ENCODE measurements at places on chromosomes 7 and 10. TPM values are rescaled to one million over a fixed set of nuclear protein-coding genes. Genes with fewer than 3 reads are reported as not detected.
A peak's percentile ranks its signal among the peaks of the same experiment; 100 is the strongest.

DNA sequence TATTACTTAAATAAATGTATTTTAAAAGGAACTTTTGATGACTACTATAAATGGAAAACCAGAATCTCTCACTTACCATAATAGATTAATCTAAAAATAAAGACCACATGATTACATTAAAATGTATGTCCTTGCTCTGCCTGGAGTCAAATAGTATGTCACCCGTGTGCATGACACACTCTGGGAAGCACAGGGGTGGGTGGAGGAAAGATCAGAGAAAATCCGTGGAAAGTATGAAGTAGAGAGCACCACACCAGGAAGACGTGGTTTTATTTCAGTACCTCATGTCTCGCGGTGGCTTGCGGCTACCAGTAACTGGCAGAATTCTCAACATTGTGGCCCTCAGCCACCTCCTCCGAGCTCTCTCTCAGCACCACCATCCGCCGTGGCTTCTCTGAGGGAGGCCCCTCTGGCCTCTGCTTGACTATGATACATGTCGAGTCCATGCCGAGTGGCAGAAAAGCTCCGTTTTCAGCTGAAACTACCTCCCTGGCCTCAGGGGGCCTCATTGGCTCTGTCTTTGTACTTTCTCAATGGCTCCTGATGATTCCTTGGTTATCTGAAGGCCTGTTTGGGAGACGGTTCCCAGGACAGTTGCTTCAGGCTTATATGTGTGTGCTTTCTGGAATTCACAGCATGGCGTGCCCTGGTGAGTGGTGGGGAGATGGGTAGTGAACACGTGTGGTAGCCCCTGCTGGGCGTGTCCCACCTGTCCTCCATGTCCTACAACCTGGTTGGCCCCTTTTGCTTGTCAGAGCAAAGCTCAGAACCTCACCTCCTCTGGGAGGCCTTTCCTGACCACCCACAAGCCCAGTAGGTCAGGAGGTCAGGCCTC, 49.8 kb downstream of the LHPP start:
- no peak overlapping the region for H3K27ac ChIP-seq
- no peak for DNase-seq
- H3K36me3 ChIP-seq, result no peaks in the 10 kb centered on the region

GRCh38 chr10:35752469-35753461, 110.7 kb upstream of the FZD8 start:
- H3K4me1 ChIP-seq, result no peaks in the 10 kb centered on the region
- H3K4me3 ChIP-seq, result no peak overlapping the region
- H3K36me3 ChIP-seq, result no peaks in the 10 kb centered on the region
- no peak for DNase-seq
- H3K27ac ChIP-seq, result no peak overlapping the region
- H3K27me3 ChIP-seq, result no peaks in the 10 kb centered on the region

GRCh38 chr7:117973975-117974374, 100.7 kb upstream of the CTTNBP2 start:
- H3K27me3 ChIP-seq, result no peaks in the 10 kb centered on the region
- H3K4me1 ChIP-seq, result no peaks in the 10 kb centered on the region
- no peak overlapping the region for H3K27ac ChIP-seq

DNA sequence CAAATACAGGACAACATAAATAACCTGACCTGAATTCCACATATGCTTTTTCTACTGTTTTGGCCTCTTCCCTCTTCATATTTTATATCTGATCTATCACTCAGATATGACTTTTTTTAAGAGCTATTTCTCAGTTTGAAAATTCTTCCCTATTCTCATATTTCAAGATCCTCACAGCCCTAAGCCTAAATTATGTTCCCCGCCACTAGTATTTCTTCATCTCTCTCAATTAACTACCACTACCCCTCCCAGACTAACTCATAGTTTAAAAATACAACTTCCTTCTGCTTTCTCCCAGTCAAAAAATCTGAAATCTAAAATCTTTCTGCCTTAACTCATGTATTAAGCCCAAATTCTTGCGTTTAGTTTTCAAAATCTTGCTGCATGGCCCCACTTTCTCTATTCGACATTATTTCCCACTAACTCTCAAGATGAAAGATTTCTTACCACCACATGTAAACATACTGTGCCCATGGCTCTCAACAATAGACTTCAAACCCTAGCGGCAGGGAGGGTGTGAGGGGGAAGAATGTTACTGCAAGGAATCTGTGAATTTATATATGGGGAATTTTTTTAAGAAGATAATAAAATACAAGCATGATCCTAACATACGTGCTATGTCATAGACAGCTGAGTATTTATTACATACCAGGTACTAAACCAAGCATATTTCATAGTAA, 64.6 kb downstream of the TFEC start:
- no peaks in the 10 kb centered on the region for H3K36me3 ChIP-seq
- no peak for DNase-seq
- H3K27ac ChIP-seq, result no peak overlapping the region
- no peaks in the 10 kb centered on the region for H3K27me3 ChIP-seq
- no peak overlapping the region for H3K4me3 ChIP-seq

The UTF1 gene
- not detected for total RNA-seq

DNA sequence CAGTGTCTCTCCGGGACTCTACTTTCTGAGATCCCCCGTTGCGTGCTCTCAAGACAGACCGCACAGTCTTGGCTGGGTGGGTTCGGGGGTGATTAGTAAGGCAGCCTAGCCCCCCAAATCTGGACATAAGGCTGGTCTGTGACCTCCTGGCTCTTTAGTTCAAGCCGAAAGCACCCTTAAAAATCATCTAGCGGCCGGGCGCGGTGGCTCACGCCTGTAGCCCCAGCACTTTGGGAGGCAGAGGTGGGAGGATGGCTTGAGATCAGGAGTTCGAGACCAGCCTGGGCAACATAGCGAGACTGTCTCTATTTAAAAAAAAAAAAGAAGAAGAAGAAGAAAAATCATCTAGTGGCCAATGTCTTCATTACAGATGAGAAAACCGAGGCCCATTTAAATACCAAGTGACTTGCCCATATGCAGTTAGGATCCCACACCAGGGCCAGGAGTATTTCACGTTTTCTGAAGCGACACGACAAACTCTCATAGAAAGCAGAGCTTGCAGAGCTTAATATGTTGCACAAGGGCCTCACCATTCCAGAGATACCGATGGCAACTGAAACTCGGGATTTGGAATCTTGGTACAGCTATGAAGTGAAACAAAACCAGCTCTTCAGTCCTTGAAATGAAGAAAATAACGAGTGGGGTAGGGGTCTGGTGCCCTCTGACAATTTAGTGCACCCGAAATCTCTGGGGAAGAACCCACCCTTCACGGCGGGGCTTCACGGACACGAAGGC, 703 bp upstream of the HILPDA start:
- DNase-seq, result no peak
- H3K4me3 ChIP-seq, result peak overlapping the region; percentile 69
- H3K36me3 ChIP-seq, result peaks cover 4% of the 10 kb centered on the region
- H3K27ac ChIP-seq, result peak overlapping the region; percentile 77
- H3K4me1 ChIP-seq, result peaks cover 27% of the 10 kb centered on the region

DNA sequence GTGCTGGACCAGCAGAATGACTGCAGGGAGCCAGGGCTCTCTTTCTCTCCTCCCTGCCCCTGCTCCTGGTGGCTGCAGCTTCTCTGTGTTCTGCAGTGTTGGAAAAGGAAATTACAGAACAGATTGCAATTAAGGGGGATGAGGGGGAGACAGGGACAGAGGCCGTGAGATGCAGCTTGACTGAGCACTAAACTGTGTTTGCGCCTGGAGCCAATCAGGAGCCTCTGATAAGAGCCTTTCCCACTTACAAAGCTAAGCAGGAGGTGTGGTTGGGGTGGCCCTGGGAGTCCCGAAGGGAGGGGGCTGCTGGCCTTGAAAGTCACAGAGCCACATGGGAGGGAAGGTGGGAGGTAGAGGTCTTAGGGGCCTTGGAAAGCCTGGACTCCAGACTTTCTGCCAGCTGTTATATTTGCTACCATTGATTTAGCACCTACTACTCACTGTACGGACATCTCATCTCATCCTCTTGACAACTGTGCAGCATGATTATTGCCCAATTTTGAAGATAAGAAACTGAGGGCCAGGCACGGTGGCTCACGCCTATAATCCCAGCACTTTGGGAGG, 26.7 kb downstream of the TRIM8 start:
- no peaks in the 10 kb centered on the region for H3K27me3 ChIP-seq
- peaks cover 23% of the 10 kb centered on the region for H3K4me1 ChIP-seq
- no peaks in the 10 kb centered on the region for H3K36me3 ChIP-seq

- H3K27me3 ChIP-seq, result no peaks in the 10 kb centered on the region
- DNase-seq, result no peak
- H3K27ac ChIP-seq, result no peak overlapping the region
- no peaks in the 10 kb centered on the region for H3K36me3 ChIP-seq
- no peak overlapping the region for H3K4me3 ChIP-seq
These were observed 46.1 kb downstream of the CABCOCO1 start for GRCh38 chr10:61708846-61709245.

GRCh38 chr10:79328737-79329504, 18.3 kb upstream of the PPIF start:
- no peak for DNase-seq
- no peaks in the 10 kb centered on the region for H3K27me3 ChIP-seq
- H3K4me3 ChIP-seq, result no peak overlapping the region
- no peaks in the 10 kb centered on the region for H3K36me3 ChIP-seq

All from GM12878 (cell line).